DMS153 (cell line): ENCODE measurements at places on chromosomes 13 and 19.

DNA sequence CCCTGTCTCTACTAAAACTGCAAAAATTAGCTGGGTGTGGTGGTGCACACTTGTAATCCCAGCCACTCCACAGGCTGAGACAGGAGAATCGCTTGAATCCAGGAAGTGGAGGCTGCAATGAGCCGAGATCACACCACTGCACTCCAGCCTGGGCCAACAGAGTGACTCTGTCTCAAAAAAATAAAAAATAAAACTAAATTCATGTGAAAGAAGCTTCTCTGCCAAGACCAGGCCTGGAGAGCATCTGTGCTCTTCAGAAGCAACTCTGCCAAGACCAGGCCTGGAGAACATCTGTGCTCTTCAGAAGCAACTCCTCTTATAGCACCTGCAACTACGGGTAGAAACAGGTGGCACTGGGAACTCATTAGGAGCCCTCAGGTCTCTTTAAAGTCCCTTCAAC, 37.7 kb downstream of the CRYL1 start:
- no peak for DNase-seq

DNA sequence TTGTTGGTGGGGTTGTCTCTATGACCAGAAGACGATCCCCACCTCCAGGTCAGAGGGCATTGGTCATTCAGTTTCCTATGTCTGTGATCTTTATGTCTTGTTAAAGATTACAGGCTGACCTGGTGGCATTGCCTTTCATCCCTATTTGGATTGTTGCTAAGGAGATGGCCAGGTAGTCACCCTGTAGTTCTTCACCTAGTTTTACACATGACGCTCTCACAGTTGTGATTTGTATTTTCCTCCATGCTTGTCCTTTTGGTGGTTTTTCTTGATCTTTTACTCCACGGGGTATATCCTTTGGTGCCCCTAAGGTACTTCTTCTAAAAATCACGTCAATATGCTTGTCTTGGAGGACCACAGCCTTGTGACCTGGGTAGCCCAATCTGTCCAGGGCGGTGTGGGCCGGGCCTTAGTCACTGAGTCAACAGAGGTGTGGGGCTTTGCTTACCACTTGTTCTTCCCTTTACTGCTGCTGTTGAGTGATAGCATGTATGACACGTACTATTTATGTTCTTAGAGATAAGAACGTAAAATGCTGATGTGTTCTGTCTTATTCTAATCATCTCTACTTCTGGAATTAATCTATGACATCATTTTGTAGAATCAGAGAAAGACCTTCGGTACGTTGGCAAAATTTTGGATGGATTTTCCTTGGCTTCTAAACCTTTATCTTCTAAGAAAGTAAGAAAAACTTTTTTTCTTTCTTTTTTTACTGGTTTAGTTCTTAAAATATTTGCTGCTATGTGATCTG, 20.1 kb downstream of the GPATCH1 start:
- no peak for DNase-seq

DNA sequence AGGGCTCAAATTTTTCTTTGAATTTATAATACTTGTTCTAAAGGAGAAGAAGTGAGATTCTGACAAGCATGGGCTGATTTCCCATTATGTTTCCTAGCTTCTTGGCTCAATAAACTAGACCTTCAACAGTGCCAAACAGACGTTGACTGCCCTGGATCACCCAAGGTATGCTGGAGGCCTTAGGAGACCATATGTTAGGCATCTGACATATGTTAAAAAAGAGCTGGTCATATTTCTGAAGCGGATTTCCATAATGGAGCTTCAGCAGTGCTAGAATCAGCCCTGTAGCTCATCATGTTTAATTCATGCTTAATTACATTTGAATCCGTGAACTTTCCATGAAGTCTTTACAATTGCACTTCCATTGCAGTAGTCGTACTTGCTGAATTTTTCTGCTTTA, 653.3 kb downstream of the DIAPH3 start:
- no peak for DNase-seq

DNA sequence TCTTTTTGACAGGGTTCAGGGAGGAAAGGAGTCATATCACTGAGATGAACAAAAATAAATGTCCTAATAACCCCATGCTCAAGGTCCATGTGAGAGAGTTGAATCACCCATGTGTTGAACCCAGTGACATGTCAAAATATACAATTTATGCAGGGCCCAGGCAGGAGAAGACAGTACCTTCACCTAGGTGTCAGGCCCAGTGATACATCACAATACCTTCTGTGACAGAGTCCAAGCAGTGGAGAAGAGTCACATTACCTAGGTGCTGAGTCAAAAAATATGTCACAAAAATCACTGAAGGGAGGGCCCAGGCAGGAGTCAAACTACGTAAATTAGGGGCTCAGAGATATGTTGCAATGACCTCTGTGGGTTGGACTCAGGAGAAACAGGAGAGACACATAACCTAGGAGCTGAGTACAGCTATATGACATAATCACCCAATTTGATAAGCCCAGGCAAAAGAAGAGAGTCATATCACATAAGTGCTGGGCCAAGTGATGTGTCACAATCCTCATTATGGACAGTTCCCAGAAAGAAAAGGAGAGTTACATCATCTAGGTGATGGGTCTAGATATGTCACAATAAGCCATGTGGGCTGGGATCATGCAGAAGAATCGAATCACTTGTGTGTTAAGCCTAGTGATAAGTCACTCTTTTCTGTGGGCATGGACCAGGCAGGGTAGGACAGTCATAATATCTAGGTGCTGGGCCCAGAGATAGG, 13.8 kb upstream of the ZNF724 start:
- no peak for DNase-seq

- no peak for DNase-seq
Measured at GRCh38 chr13:25922376-25922775, 129.4 kb downstream of the SHISA2 start.

GRCh38 chr13:36006347-36006746, 124.8 kb downstream of the DCLK1 start:
- no peak for DNase-seq

- DNase-seq = no peak
Measured at GRCh38 chr13:82664183-82664582, 1218.1 kb downstream of the SLITRK1 start.

DNA sequence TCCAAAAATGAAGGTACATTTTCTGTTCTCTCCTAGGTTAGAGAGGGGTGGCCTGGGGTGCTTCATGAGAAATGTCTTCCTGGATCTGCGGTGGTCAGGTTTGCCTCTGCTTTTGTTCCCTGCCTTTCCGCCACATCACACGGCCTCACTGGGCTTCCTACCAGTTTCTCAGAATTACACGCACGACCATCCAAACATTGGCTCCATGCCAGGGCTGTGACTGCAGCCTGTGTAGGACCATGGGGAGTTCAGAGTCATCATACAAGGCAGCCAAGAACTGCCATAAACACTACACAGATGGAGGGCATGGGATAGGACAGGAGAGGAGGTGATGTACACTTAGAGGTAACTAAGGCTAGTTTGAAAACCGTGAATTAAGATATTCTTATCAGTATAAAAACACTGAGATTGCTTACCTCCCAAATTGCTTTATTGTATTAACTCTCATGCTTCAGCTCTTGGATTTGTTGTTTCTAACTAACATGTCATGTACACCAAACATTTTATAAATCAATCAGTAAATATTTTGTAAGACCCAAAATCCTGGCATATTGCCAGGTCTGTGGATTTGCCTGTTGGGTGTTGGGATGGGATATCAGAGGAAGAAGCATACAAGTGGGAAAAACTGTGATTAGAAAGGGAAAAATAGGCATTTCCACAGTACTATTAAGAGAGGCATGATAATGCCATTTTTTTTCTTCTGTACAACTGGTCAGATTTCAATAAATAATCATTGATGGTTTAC, 45.2 kb downstream of the CDADC1 start:
- DNase-seq = peak; percentile 52

GRCh38 chr19:10404888-10405820, 1.8 kb upstream of the CDC37 start:
- DNase-seq = no peak

GRCh38 chr13:65468628-65469027, 1761.5 kb downstream of the PCDH9 start:
- no peak for DNase-seq

DNA sequence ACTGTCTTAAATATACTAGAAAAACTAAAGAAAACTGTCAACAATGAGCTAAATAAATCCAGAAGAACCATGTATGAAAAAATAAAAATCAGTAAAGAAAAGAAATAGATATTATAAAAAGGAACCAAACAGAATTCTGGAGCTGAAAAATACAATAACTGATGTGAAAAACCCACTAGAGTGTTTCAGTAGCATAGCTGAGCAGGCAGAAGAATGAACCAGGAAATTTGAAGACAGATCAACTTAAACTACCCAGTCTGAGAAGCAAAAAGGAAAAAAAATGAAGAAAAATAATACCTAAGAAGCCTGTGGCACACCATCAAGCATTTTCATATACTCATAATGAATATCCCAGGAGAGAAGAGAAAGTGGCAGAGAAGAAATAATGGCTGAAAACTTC, 240.1 kb upstream of the RXFP2 start:
- no peak for DNase-seq

GRCh38 chr19:49936549-49936948, 7.2 kb upstream of the NUP62 start:
- DNase-seq = no peak

- no peak for DNase-seq
Measured at GRCh38 chr13:97639236-97639635, 205.3 kb downstream of the RAP2A start.

DNA sequence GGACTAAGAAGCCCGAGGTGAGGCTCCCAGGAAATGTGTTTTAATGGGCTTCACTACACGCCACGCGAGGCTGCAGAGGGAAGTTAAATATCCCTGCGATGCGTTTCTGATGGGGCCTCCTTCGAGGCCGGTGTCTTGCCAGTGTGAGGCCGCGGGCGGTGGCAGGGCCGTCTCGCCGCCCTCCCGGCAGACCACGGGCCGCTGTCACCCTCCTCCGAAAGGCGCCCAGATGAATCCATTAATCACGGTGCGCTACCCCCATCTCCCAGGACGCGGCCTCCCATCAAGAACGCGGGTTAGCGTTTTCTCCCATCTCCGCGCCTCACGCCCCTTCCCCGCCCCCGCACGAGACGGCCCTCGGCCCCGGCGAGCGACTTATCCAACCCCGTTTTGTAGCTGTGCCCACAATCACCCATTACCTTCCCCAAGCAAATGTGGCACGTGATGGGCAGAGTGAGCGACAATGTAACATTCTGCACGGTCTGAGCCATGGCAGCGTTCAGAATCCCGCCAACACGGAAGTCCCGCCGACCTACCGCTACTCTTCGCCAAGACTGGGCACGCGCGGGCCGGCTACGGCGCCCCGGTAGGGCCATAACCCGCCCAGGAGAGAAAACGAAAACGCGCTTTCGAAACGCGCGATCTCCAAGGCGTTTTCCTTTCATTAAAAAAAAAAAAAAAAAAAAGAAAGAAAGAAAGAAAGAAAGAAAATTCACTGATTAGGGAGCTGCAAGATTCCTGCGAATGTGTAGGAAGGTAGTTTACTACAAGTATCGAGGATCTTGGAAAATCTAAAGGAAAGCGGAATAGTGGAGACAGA, at the start of gene OBI1:
OBI1 (minus strand) TSS at position 526 of the 820 bp plus-strand sequence; CDS start at position 491, 35 bp downstream.
- peak; percentile 71 for DNase-seq

- no peak for DNase-seq
Measured at GRCh38 chr19:41377977-41378709, 1.8 kb downstream of the TMEM91 start.

- no peak for DNase-seq
Measured at GRCh38 chr19:30402436-30403202, 30.4 kb downstream of the ZNF536 start.

- peak; percentile 63 for DNase-seq
Measured at GRCh38 chr13:110137680-110138009, 169.3 kb downstream of the COL4A1 start.

- no peak for DNase-seq
Measured at GRCh38 chr19:5567970-5568407, 236 bp upstream of the TINCR start.

GRCh38 chr19:4267101-4267900, 11.8 kb upstream of the SHD start:
- DNase-seq = no peak

DNA sequence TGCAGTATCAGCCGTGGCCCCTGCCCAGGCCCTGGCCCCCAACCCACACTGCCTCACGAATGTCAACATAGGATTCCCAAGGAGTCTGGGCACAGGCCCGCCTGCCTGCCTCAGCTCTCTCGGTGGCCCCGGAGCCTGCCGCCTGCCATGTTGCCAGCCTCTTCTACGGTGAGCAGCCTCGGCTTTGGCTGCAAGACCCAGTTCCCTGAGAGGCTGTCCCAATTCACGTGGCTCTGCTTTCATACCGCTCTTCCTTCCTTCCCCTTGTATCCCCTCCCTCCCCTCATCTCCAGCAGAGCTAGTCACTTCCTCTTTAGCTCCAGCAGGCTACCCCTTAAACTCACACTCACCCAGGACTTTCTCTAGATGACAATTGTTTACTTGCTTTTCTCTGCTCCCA, 42.7 kb downstream of the SERP2 start:
- DNase-seq = no peak

- no peak for DNase-seq
Measured at GRCh38 chr19:12667731-12668302, 1.2 kb downstream of the WDR83 start.

DNA sequence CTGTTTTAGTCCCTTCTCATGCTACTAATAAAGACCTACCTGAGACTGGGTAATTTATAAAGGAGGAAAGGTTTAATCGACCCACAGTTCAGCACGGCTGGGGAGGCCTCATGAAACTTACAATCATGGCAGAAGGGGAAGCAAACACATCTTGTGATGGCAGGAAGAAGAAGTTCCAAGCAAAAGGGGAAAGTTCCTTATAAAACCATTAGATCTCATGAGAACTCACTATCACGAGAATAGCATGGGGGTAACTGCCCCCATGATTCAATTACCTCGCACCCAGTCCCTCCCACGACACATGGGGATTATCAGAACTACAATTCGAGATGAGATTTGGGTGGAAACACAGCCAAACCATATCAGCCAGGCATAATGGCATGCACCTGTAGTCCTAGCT, 13.0 kb upstream of the STRN4 start:
- no peak for DNase-seq

- DNase-seq = no peak
Measured at GRCh38 chr19:53826876-53827275, 2.8 kb upstream of the NLRP12 start.

DNA sequence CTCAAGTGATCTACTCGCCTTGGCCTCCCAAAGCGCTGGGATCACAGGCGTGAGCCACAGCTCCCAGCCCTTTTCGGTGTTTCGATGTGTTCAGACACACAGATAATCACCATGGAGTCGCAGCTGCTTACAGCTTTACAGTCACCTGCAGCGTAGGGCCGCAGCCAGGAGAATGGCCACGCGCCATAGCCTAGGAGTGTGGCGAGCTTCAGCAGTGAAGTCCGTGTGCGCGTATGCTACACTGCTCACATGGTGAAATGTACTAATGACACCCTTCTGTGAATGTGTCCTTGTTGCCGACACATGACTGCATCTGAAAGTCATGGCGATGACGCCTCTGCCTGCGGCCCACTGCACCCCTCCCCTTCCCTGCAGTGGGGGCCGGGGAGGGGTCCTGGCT, 23.6 kb downstream of the AP3D1 start:
- DNase-seq = no peak
